ENCODE measurements at places on chromosomes 4 and X. TPM values are rescaled to one million over a fixed set of nuclear protein-coding genes. Genes with fewer than 3 reads are reported as not detected.

The KLKB1 gene
- total RNA-seq, result 5.7 TPM

The SRPX gene
- total RNA-seq, result 6.9 TPM

The ETNPPL gene
- 63.5 TPM for total RNA-seq

The ARAP2 gene
- 261 TPM for total RNA-seq

The ITM2A gene
- 124 TPM for total RNA-seq

The STPG2 gene
- 1.3 TPM for total RNA-seq

The MAMLD1 gene
- total RNA-seq, result 18.7 TPM

The UVSSA gene
- 23.2 TPM for total RNA-seq

The DKK2 gene
- total RNA-seq, result 1.8 TPM

The IL13RA1 gene
- 11.0 TPM for total RNA-seq

The SSX1 gene
- not detected for total RNA-seq

The TRIM61 gene
- total RNA-seq, result 0.40 TPM

The MSX1 gene
- 9.2 TPM for total RNA-seq

The YIPF7 gene
- total RNA-seq, result 2.8 TPM

The TRIM75 gene
- not detected for total RNA-seq

The BEND2 gene
- total RNA-seq, result not detected

The COX7B2 gene
- total RNA-seq, result not detected

The MAPK10 gene
- total RNA-seq, result 498 TPM

The STBD1 gene
- total RNA-seq, result 3.0 TPM

The IL21 gene
- not detected for total RNA-seq

The ANKRD50 gene
- total RNA-seq, result 14.0 TPM

The ADH4 gene
- not detected for total RNA-seq

The TREX2 gene
- 1.1 TPM for total RNA-seq

The RHOH gene
- not detected for total RNA-seq

The CLDN2 gene
- not detected for total RNA-seq

The EXOC1L gene
- total RNA-seq, result not detected

Measured in dorsolateral prefrontal cortex (tissue), 122 donors.